ENCODE measurements at places on chromosomes 7 and 10. TPM values are rescaled to one million over a fixed set of nuclear protein-coding genes. Genes with fewer than 3 reads are reported as not detected.

The MASTL gene
- total RNA-seq: 5.8 TPM

The STOX1 gene
- 0.64 TPM for total RNA-seq

The TMEM213 gene
- total RNA-seq: not detected

The CPA2 gene
- not detected for total RNA-seq

The GRM3 gene
- total RNA-seq: not detected

The TUBAL3 gene
- not detected for total RNA-seq

The CALHM1 gene
- total RNA-seq: not detected

The SORCS1 gene
- total RNA-seq: not detected

The HOGA1 gene
- not detected for total RNA-seq

The CALN1 gene
- total RNA-seq: not detected

The DTX2 gene
- 7.8 TPM for total RNA-seq

The FAM24B gene
- total RNA-seq: 0.24 TPM

The ZKSCAN1 gene
- 34.4 TPM for total RNA-seq

The PANK1 gene
- total RNA-seq: 10.4 TPM

The PGAM2 gene
- not detected for total RNA-seq

The HTR7 gene
- 0.59 TPM for total RNA-seq

The HGF gene
- total RNA-seq: 285 TPM

The ANKRD7 gene
- 0.44 TPM for total RNA-seq

The PNLIPRP1 gene
- total RNA-seq: not detected

The TMUB1 gene
- total RNA-seq: 35.4 TPM

The SH2B2 gene
- 4.6 TPM for total RNA-seq

The SNCG gene
- 6.4 TPM for total RNA-seq

The LRIT1 gene
- total RNA-seq: not detected

The TMEM236 gene
- 0.15 TPM for total RNA-seq

The C10orf105 gene
- total RNA-seq: not detected

The BHLHA15 gene
- total RNA-seq: not detected

The PAPOLB gene
- total RNA-seq: 0.24 TPM

The ABCB4 gene
- total RNA-seq: not detected

The PILRA gene
- total RNA-seq: not detected

The GDF10 gene
- total RNA-seq: 0.12 TPM

The MTURN gene
- total RNA-seq: 24.4 TPM

The NPFFR1 gene
- not detected for total RNA-seq

The TRIL gene
- total RNA-seq: 11.6 TPM

The HOXA5 gene
- not detected for total RNA-seq

The AGR3 gene
- not detected for total RNA-seq

The CCL24 gene
- not detected for total RNA-seq

The HECTD2 gene
- total RNA-seq: 5.6 TPM

The TIMM23 gene
- total RNA-seq: 69.1 TPM

The CLDN4 gene
- total RNA-seq: not detected

The PLEKHS1 gene
- not detected for total RNA-seq

The GNGT1 gene
- total RNA-seq: not detected

The KLLN gene
- total RNA-seq: 1.8 TPM

The FAM24A gene
- not detected for total RNA-seq

The LRRC4 gene
- not detected for total RNA-seq

The NKX1-2 gene
- total RNA-seq: not detected

The RBM20 gene
- total RNA-seq: not detected

The DYNC1I1 gene
- 1.9 TPM for total RNA-seq

The DDX56 gene
- total RNA-seq: 29.8 TPM

The CYP17A1 gene
- total RNA-seq: not detected

The TMEM229A gene
- total RNA-seq: 7.6 TPM

The SPAM1 gene
- total RNA-seq: not detected

The ZNF365 gene
- 0.05 TPM for total RNA-seq

Data from cardiac ventricle fibroblast (primary cell).